ENCODE measurements at places on chromosomes 16 and 17. TPM values are rescaled to one million over a fixed set of nuclear protein-coding genes. Genes with fewer than 3 reads are reported as not detected.

- DNase-seq = no peak
Observed at GRCh38 chr17:50181144-50181543, 15.3 kb downstream of the SGCA start.

The CPHXL2 gene
- not detected for polyA plus RNA-seq

- peak; percentile 79 for DNase-seq
Observed at GRCh38 chr16:81265658-81266451, 27.4 kb downstream of the BCO1 start.

GRCh38 chr17:32943206-32943605, 15.3 kb downstream of the TMEM98 start:
- no peak for DNase-seq

The ALOX15B gene
- 0.36 TPM for polyA plus RNA-seq

Measured in right lung (tissue), 10 donors.